Left renal pelvis (tissue), 4 donors: ENCODE measurements at places on chromosomes 11 and 22.

- DNase-seq, result no peak
Measured at GRCh38 chr11:68282141-68282860, 10.5 kb upstream of the C11orf24 start.

DNA sequence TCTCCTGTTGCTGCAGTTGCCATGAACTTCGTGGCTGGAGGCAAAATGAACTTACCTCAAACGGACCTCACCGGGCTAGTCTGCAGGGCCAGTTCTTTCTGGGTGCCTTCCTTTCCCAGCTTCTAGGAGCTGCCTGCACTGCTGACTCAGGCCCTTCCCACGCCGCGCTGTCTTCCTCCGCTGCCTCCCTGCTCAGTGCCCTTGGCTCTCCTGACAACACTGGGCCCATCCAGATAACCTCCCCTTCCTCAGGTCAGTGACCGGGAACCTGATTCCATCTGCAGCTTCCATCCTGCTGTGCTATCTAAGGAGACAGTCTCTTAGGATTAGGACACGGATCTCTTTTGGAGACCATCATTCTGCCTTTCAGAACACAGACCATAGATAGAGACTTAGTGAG lies 19.3 kb downstream of the MOB2 start:
- no peak for DNase-seq

DNA sequence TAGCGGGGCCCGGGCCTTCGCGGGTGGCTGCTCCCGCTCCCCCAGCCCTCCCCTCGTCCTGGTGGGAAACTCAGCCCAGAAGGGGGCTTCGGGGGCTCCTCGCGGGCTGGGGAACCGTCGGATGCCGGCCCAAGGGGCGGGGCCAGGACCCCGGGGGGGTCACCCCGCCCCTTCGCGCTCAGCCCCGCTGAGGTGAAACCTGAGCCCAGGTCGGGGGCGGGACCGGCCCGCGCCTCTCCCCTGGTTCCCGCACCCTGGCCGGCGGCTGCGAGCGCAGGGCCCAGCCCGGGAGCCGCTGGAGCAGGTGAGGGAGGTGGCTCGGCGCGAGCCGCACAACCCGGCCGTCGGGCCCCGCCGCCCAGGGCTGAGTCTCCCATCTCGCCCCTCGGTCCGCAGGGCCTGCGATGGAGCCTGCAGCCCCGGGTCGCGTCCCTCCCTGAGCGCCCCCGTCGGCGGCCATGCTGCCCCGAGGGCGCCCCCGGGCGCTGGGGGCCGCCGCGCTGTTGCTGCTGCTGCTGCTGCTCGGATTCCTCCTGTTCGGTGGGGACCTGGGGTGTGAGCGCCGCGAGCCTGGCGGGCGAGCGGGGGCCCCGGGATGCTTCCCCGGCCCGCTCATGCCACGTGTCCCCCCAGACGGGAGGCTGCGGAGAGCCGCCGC lies at the start of gene LARGE2:
Gene LARGE2 (plus strand): TSS at position 232 of the 658 bp plus-strand sequence. CDS start 227 bp downstream, at position 459.
- DNase-seq, result no peak

DNA sequence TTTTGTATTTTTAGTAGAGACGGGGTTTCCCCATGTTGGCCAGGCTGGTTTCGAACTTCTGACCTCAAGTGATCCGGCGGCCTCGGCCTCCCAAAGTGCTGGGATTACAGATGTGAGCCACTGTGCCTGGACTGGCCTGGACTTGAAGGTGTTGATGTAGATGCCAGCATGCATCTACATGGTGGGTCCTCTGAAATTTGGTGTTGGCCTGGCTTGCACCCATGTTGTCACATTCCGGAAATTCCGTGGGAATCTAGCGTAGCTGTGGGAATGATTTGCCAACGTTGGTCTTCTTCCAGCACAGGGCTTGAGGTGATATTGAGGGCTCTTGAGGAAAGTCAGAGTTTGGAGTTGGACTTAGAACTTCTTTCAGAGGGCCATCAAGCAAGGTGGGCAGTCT lies 6.5 kb downstream of the PACS1 start:
- DNase-seq, result no peak

GRCh38 chr11:64314805-64315561 lies 2.4 kb downstream of the TRMT112 start:
- no peak for DNase-seq

- DNase-seq, result no peak
Measured at GRCh38 chr11:80227915-80228314, 787.1 kb upstream of the TENM4 start.

DNA sequence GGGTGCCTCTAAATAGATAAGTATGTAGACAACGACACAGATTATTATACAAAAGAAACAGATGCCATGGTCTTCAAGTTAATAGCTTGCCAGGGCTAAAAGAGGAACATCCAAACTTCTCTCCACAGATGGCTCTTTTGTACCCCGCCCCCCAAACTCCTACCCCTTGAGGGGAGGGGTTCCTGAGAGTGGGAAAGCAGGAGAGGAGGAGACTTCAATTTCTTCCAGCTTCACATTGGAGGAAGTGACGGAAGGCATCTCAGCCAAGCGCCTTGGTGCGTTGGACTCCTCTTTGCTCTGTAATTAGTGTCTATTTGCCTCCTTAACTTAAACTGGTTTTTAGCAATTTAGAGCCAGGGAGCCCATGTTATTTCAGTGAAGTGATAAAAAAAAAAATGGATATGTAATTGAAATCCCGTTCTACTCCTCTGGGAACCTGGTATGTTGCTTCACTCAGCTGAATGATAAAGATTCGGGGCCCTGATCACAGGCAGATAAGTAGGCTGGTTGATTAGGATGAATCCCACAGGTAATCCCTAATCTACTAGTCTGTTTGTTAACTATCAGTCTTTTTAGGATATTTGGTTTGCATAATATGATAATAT lies 580.9 kb upstream of the CADM1 start:
- DNase-seq, result no peak

GRCh38 chr22:36726007-36726380 lies 22.4 kb upstream of the CACNG2 start:
- DNase-seq, result no peak

- no peak for DNase-seq
Measured at GRCh38 chr11:48087974-48088681, 107.8 kb downstream of the PTPRJ start.

- no peak for DNase-seq
Measured at GRCh38 chr11:44633641-44634040, 68.2 kb downstream of the CD82 start.

DNA sequence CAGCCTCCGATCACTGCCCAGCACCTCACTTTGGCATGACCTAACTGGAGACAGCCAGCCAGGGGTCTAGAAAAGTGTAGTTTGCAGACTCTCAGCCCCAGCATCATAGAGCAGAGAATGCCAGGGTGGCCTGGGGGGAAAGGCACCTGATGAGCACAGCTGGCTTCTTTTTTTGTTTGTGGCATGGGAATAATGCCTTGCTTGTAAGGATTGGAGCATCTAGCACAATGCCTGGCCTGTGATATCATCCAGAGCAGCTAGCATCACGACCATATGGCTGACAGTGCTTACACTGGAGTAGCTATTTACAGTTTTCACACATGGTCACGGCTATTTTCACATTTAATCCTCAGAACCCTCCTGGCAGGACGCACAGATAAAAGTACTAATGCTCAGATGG lies 594.8 kb upstream of the B3GAT1 start:
- no peak for DNase-seq

GRCh38 chr22:38258895-38259294 lies 13.9 kb downstream of the TMEM184B start:
- no peak for DNase-seq

DNA sequence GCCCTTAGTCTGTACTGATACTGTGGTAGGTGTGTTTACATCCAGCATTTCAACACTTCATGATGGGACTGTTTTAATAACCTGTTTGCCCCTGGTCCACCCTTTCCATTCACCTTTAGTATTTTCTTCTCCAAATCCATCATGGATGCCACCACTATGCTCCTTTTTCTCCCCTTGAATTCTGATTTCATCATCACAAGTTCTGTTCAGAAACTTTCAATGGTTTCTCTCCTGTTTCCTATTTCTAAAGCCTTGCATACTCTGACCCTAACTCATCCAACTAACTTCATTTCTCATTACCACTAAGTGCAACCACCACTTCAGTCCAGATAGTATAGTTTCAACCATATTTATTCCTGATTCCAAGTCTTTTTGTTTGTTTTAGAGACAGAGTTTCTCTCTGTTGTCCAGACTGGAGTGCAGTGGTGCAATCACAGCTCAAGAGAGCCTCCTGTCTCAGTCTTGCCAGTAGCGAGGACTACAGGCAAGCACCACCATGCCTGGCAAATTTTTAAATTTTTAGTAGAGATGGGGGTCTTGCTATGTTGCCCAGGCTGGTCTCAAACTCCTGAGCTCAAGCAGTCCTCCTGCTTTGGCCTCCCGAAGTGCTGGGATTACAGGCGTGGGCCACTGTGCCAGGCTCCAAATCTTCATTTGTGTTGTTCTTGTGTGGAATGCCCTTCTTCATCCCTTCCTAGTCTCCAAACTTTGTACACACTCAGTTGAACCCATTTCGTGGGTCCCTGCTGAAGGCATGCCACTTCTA lies 1.2 kb upstream of the LIN7C start:
- no peak for DNase-seq

DNA sequence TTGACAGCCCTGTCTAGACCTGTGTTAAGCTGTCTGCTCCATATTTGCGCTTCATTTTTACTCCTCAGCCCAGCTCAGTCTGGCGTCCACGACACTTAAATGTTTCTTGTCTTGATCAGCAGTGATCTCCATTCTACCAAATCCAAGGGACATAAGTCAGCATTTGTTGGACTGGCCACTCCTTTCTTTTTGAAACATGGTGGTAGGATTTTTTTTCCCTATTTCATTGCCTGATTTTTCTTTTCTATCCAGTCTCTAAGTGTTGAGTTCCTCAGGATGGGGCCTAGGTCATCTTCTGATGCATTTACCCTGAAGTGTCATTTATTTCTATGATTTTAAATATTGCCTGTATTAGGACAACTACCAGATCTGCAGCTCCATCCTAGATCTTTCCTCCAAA lies 873 bp downstream of the NCAPH2 start:
- DNase-seq, result no peak

DNA sequence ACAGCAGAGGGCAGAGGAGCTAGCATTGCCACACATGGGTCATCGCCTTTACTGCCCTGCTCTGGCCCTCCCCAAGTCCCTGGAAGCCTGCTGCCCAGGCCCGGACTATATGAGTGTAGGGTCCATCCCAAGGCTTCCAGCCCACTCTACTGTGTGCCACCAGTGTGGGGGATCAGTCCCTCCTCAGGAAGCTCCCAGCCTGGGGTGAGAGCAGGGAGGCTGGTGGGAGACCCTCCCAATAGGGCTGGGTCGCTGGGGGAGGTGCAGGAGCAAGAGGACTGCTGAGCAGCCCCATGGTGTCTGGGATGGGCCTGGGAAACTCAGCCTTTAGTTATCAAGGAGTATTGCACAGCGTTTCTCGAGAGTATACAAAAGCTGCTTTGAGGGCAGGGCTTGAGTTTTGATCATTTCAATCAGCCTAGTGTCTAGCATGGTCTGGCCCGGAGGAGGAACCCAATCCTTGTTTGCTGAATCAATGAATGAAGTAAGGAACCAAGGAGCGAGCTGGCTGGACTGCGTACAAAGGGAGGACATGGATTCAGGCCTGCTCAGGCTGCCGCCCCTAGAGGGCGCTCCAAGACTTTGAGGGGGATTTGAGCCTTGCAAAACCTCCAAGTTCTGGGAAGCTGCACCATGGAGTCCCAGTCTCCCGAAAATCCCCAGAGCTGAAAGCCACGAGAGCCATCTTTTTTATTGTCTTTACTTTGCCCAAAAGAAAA lies 89.0 kb upstream of the PARVA start:
- DNase-seq, result peak; percentile 77

- DNase-seq, result no peak
Measured at GRCh38 chr11:75562836-75563484, 907 bp downstream of the SERPINH1 start.

DNA sequence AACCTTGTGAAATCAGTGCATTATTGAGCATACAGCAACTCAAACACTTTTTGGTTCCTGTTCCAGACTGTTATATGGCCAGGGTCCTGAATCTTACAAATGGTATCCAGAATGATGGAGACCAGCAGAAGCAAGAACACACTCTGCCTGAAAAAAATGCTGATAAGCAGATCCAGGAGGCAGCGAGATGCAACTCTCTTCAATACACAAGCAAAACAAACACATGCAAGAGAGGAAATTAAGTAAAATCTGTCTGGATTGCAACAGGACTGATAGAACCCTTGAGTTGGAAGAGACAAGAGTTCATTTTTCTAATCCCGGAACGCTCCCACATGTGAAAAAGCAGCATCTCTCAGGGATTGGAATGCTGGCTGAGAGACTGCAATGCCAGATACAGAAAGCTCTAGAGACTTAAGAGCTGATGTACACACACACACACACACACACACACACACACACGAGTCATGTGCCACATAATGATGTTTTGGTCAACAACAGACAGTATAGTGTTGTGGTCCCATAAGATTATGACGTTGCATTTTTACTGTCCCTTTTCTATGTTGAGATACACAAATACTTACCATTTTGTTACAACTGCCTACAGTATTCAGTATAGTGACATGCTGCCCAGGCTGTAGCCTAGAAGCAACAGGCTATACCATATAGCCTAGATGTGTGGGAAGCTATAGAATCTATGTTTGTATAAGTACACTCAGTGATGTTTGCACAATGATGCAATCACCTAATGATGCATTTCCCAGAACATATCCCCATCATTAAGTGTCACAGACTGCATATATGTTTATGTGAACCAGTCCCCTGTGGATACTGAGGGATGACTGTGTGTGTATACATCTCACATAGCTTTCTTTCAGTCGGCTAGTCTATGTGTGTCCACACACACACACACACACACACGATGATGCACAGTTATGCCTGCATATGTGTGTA lies 406.6 kb downstream of the LARGE1 start:
- no peak for DNase-seq

GRCh38 chr22:35634943-35635540 lies 13.2 kb upstream of the APOL6 start:
- no peak for DNase-seq

GRCh38 chr11:30206249-30206996 lies 24.4 kb upstream of the FSHB start:
- no peak for DNase-seq

- DNase-seq, result no peak
Measured at GRCh38 chr11:61413496-61413895, 16.3 kb downstream of the CPSF7 start.

- DNase-seq, result no peak
Measured at GRCh38 chr11:129040934-129041333, 98.3 kb upstream of the TP53AIP1 start.

- no peak for DNase-seq
Measured at GRCh38 chr11:19352072-19352770, 111.5 kb upstream of the E2F8 start.

- DNase-seq, result no peak
Measured at GRCh38 chr11:75188671-75189070, 37.8 kb downstream of the SLCO2B1 start.

- DNase-seq, result no peak
Measured at GRCh38 chr11:128929991-128930390, 12.7 kb downstream of the TP53AIP1 start.

DNA sequence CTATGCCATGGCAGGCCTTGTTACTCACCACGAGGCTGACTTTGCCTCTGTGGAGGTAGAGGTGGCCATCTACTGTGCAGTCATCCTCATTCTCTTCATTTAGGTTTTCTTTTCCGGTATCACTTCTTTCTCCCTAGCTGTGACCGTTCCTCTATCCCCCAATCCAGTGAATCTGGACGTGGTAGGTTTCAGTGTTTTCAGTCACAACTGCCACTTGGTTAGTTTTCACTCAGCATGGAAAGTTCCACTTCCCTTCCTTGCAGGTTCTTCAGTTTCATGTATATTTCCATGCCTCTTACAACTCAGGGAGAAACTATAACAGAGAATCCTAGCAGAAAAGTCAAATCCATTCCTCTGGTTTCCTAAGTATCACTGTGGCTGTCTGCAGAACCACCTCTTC lies 1.9 kb downstream of the HPS4 start:
- no peak for DNase-seq
